ENCODE measurements at places on chromosomes 16 and 17. TPM values are rescaled to one million over a fixed set of nuclear protein-coding genes. Genes with fewer than 3 reads are reported as not detected.

BTBD17 gene
- polyA plus RNA-seq: not detected

- DNase-seq: no peak
- no peaks in the 10 kb centered on the region for H3K4me1 ChIP-seq
- H3K4me3 ChIP-seq: no peak overlapping the region
- no peak overlapping the region for H3K27ac ChIP-seq
These were observed 19.2 kb downstream of the CEP112 start for GRCh38 chr17:66172691-66173223.

TMEM114 gene
- not detected for polyA plus RNA-seq

KRTAP1-5 gene
- not detected for polyA plus RNA-seq

- DNase-seq: peak; percentile 72
- H3K4me3 ChIP-seq: peak overlapping the region; percentile 60
- peaks cover 16% of the 10 kb centered on the region for H3K4me1 ChIP-seq
These were observed 5.0 kb downstream of the SLC5A2 start for GRCh38 chr16:31487720-31488467.
